Stimulated activated CD4-positive, alpha-beta T cell treated with anti-CD3 and anti-CD28 coated beads, TNF-alpha, amount 100 ng/mL, for 48 hours (primary cell): ENCODE measurements at places on chromosomes 1 and 21.

- no peak for DNase-seq
Observed at GRCh38 chr1:74513411-74514300, 1.2 kb upstream of the LRRC53 start.

DNA sequence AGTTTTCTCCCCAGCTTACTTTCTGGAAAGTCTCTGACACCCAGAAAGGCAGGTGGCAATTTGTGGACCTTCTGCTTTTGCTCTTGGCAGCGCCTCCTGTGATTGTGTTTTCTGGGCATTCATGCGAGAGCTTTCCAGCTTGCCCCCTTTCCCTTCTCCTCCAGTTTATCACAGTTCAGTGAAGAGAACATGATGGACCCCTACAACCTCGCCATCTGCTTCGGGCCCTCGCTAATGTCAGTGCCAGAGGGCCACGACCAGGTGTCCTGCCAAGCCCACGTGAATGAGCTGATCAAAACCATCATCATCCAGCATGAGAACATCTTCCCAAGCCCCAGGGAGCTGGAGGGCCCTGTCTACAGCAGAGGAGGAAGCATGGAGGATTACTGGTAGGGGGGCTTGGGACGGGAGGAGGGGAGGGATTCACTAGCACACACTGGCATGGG lies 24.3 kb upstream of the IKBKE start:
- DNase-seq, result no peak

GRCh38 chr1:244231193-244231571 lies 180.1 kb downstream of the ZBTB18 start:
- DNase-seq, result no peak

- no peak for DNase-seq
Observed at GRCh38 chr21:38968887-38969543, 163.3 kb downstream of the ETS2 start.

DNA sequence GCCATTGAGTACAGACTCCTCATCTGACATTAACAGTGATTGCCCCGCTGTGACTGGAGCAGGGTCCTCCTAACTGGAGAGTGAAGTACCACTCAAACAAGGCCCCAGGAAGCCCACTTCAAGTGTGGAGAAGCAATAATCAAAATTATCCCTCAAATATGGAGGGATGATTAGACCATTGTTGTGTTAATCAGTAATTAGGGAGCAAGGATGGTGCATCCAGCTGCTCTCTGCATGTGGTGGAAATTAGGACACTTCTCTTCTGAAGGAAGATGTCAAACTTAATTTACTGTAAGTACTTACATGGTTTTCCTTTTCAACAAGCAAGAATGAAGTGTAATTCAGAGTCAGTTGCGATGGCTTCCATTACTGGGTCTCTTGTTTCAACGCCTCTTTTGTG lies 3.4 kb upstream of the ZP4 start:
- no peak for DNase-seq

DNA sequence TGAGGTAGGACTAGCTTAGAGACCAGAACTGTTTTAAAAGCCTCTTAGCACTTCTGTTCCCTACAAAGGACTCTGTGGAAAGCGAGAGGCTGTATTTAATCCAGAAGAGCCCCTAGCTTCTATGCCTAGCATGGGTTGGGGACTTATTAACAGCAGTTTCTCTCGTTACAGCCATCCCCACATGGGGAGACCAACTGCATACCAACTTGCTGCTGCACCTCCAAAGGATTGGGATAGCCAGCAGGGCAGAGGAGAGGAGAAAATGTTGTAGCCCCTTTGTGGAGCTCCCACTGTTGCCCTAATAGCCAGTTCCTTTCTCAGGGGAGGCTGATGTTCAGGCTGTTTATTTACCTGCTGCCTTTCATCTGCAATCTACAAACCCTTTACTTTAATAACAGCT lies 11.0 kb upstream of the CELSR2 start:
- no peak for DNase-seq

DNA sequence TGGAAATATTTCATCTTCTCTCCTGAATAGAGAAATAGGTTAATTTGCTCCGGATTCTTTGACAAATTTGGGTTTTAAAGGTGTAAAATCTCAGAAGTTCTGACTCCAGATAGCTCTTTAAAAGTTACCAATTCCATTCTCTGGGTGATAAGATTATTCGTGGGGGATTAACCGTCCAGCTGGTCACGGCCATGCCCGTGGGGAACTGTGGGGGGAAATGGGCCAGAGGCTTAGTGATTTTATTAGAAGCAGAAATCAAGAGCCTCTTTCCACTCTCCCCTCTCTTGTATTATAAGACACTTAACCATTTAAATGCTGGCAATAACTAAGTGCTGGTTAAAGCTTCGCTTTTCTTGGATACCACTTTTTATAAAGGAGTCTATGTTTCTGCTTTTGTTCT lies 376.4 kb upstream of the KAZN start:
- no peak for DNase-seq

- no peak for DNase-seq
Observed at GRCh38 chr21:16007943-16008342, 278.2 kb downstream of the USP25 start.

GRCh38 chr1:185342672-185343259 lies 25.7 kb upstream of the IVNS1ABP start:
- DNase-seq, result no peak

- peak; percentile 10 for DNase-seq
Observed at GRCh38 chr1:206011057-206011456, 7.9 kb upstream of the RAB7B start.

DNA sequence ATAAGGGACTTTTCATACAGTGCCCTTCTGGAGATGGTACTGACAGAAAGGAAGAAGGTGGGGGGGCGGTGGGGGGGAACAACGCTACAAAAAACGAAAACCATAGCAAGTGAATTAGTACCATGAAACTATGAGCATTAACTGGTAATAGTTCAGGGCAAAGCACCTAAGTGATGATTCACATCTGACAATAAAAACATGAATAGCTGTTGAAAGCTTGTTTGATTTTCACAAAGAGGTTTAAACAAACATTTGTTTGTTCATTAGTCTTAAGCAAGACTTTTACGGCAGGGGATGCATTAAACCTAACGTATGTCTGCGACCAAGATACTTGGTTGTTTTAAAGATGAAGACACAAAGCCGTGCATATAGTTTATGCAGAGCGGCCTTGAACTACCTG lies 177.5 kb downstream of the LMO4 start:
- DNase-seq, result no peak
